Spleen (tissue), 13 donors: ENCODE measurements at places on chromosomes 12 and 14. TPM values are rescaled to one million over a fixed set of nuclear protein-coding genes. Genes with fewer than 3 reads are reported as not detected.
A peak's percentile ranks its signal among the peaks of the same experiment; 100 is the strongest.

SYT1 gene
- 2.4 TPM for total RNA-seq

DNA sequence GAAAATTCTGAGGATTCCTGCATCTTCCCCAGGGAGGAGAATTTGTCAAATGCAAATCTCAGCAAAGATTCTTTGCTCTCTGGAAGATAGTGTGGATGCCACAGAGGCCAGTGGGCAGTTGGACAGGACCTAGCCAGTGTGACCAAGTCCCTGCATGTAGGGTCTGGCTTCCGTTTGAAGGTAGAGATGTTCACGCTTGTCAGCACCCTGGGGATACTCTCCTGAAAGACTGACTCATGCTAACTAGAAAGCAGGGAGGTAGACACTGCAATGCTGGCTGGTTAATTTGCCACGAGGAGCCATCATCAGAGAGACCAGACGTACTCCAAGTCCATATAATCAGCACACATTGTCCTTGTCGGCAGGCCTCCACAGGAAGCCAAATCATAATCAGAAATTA is 130.1 kb downstream of the SAMD4A start:
- no peak overlapping the region for H3K4me3 ChIP-seq
- no peaks in the 10 kb centered on the region for H3K27me3 ChIP-seq
- no peak for DNase-seq
- no peaks in the 10 kb centered on the region for H3K36me3 ChIP-seq
- H3K4me1 ChIP-seq: peaks cover 15% of the 10 kb centered on the region

GRCh38 chr14:97802430-97803373 is 1005.5 kb downstream of the VRK1 start:
- DNase-seq: no peak
- H3K36me3 ChIP-seq: no peaks in the 10 kb centered on the region
- H3K27ac ChIP-seq: no peak overlapping the region
- H3K4me1 ChIP-seq: no peaks in the 10 kb centered on the region
- no peaks in the 10 kb centered on the region for H3K27me3 ChIP-seq
- no peak overlapping the region for H3K4me3 ChIP-seq

DNA sequence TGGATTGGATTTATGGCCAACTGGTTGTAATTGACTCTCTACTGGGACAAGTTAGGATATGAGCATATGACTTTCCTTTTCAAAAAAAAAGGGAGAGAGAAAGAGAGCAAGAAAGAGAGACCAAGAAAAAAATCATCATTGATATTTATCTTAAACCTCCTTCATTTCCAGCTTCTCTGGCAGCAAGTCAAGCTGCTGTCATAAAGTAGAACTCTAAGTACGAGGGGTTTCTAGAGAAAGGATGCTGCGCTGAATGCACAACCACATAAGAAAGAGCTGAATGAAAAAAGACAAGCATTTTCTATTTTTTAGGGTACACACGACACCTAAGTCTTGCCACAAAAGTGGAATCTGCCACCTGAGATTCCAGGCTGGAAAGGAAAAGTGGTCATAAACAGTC is 182.6 kb downstream of the SLC25A21 start:
- no peak overlapping the region for H3K4me3 ChIP-seq
- H3K36me3 ChIP-seq: no peaks in the 10 kb centered on the region
- H3K27me3 ChIP-seq: no peaks in the 10 kb centered on the region

DNA sequence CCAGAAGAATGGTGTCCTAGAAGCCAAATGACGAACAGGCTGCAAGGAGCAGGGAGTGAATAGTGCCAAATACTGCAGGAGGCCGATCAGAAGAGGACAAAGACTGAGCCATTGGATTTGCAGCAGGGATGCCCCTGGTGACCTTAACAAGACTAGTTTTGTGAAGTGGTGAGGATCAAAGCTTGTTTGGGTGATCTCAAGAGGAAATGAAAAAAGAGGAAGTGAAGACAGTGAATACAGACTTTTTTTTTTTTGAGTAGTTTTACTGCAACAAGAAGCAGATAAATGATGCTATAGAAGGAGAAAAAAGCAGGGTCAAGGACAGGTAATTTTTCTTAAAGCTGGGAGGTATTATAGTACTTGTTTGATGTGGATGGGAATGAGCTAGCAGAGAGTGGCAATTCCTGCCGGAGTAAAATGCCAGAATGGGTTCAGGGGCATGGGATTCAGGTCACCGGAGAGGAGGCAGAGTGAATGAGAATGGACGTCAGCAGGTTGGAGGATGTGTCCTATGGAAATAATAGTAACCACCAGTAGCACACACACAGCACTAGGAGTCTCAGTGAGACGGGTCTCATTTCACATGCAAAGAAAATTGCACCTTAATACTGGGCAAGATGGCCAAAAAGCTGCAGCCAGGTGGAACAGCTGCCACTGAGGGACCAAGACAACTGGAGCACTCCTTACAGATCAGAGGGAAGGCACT is 345.8 kb upstream of the CCDC196 start:
- H3K4me1 ChIP-seq: peaks cover 12% of the 10 kb centered on the region
- H3K27ac ChIP-seq: no peak overlapping the region
- H3K36me3 ChIP-seq: no peaks in the 10 kb centered on the region

DNA sequence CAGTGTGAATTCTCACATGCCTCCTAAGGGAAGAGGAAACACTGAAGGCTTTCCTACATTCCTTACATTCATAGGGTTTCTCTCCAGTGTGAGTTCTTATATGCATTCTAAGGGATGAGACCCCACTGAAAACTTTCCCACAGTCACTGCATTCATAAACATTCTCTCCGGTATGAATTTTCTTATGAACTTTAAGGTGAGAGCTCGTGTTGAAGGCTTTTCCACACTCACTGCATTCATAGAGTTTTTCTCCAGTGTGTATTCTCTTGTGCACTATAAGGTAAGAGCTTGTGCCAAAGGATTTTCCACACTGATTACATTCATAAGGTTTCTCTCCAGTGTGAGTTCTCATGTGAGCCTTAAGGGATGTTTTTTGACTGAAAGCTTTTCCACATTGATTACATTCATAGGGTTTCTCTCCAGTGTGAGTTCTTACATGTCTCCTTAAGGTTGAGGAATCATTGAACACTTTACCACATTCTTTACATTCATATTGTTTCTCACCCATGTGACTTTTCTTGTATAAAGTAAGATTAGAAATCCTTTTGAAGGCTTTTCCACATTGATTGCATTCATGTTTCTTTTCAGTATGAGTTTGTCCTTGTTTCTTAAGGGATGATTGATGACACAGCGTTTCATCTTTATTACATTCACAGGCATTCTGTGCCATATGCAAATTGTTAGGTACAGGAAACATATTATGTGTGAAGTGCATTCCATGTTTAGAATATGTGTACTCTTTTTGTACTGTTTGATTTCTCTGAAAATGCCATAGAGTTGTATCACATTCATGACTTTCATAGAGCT is 9.5 kb downstream of the ZNF891 start:
- no peak overlapping the region for H3K4me3 ChIP-seq
- no peak for DNase-seq
- no peak overlapping the region for H3K27ac ChIP-seq

DNA sequence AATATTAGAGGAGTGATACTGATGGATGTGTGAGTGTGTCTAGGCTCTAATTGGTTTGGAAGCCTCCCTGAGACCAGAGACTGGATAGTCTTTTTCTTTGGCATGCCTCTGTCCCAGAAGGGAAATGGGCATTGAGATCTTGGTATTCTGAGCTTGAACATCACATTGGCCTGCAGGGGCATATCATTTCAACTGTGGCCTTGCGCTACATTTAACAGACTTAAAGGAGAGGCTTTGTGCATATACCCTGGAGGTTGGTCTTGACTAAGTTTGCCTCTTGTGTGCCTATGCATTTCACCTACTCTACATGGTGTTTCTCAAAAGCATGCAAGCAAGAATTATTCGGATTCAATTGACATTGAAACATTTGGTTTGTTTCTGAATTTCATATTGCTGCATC is 185.4 kb downstream of the TMTC2 start:
- DNase-seq: no peak
- no peaks in the 10 kb centered on the region for H3K27me3 ChIP-seq
- H3K4me3 ChIP-seq: no peak overlapping the region
- H3K36me3 ChIP-seq: no peaks in the 10 kb centered on the region

DNA sequence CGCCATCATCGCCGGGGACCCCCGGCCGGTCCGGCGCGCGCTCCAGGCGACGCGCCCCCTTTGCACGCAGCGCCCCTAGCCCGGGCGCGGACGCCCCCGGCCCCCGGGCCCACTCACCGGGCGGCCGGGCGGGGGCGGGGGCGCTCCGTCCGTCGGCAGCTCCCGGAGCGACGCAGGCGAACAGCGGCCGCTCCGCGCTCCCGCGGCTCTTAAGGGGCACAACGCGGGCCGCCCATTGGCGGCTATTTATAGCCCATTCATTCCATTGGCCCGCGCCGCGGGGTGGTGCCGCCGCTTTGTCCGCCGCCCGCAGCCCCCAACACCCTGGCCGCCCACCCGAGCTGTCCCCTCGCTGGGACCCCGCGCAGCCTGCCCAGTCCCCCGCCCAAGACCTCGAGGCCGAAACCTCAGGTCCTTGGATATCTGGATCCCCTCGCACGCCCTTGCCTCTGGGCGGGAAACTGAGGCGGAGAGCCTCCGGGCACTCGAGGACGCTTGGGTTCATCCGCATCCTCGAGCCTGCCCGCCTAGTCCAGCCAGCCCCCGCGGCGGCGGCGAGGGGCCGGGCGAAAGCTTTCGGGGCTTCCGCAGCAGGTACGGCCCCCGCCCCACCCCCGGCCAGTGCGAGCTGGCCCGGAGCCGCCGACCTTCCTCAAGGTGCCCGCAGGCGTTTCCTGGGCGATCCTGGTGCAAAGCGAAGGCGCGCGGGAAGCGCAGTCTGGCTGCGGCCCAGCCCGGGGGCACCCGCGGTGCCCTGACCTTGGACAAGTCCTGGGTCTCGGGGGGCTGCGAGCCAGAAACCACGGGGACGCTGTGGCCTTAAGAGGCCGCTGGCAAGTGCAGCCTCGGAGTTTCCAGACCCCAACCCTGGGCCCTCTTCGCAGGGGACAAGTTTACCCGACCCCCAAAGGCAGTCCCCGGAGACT is at the start of gene CKB:
Gene CKB, minus strand, starts transcription at position 182 of the 926 bp plus-strand sequence. CDS start 337 bp downstream, outside the sequence.
- peaks cover 21% of the 10 kb centered on the region for H3K27me3 ChIP-seq
- DNase-seq: peak; percentile 75
- H3K4me1 ChIP-seq: peaks cover 35% of the 10 kb centered on the region
- no peaks in the 10 kb centered on the region for H3K36me3 ChIP-seq

- no peak overlapping the region for H3K4me3 ChIP-seq
- no peak for DNase-seq
- no peaks in the 10 kb centered on the region for H3K36me3 ChIP-seq
- H3K4me1 ChIP-seq: peaks cover 9% of the 10 kb centered on the region
These were observed 21.0 kb downstream of the FGD4 start for GRCh38 chr12:32420356-32420755.

GRCh38 chr14:50082784-50083466 is 33.4 kb downstream of the VCPKMT start:
- H3K27ac ChIP-seq: peak overlapping the region; percentile 93
- peak; percentile 91 for DNase-seq
- no peaks in the 10 kb centered on the region for H3K27me3 ChIP-seq
- H3K4me1 ChIP-seq: peaks cover 64% of the 10 kb centered on the region
- H3K4me3 ChIP-seq: no peak overlapping the region
- no peaks in the 10 kb centered on the region for H3K36me3 ChIP-seq

- no peaks in the 10 kb centered on the region for H3K36me3 ChIP-seq
- no peak overlapping the region for H3K27ac ChIP-seq
- no peaks in the 10 kb centered on the region for H3K27me3 ChIP-seq
- DNase-seq: no peak
- no peaks in the 10 kb centered on the region for H3K4me1 ChIP-seq
- no peak overlapping the region for H3K4me3 ChIP-seq
These were observed 204.2 kb upstream of the CDKN3 start for GRCh38 chr14:54192610-54193009.

DNA sequence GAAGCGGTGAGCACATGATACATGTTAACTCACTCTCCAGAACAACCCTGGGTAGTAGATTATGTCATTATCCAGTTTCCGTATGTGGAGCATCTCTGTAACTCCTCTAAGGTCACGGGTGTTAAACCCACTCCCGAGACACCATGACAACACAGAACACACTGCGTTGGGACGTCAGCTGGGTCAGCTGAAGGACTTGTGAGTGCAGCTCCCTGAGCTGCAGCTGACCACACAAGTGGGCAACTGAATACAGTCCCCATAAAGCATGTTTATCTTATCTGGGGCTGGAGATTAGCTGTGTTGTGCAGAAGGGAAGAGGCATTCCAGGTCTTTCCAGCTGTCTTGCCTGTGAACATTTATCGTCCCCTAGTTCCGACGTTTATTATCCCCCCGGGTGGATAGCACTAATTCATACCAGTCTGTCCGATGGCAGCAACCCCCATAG is 211.5 kb downstream of the CHST11 start:
- H3K36me3 ChIP-seq: no peaks in the 10 kb centered on the region
- no peaks in the 10 kb centered on the region for H3K27me3 ChIP-seq
- H3K27ac ChIP-seq: no peak overlapping the region
- DNase-seq: no peak

DNA sequence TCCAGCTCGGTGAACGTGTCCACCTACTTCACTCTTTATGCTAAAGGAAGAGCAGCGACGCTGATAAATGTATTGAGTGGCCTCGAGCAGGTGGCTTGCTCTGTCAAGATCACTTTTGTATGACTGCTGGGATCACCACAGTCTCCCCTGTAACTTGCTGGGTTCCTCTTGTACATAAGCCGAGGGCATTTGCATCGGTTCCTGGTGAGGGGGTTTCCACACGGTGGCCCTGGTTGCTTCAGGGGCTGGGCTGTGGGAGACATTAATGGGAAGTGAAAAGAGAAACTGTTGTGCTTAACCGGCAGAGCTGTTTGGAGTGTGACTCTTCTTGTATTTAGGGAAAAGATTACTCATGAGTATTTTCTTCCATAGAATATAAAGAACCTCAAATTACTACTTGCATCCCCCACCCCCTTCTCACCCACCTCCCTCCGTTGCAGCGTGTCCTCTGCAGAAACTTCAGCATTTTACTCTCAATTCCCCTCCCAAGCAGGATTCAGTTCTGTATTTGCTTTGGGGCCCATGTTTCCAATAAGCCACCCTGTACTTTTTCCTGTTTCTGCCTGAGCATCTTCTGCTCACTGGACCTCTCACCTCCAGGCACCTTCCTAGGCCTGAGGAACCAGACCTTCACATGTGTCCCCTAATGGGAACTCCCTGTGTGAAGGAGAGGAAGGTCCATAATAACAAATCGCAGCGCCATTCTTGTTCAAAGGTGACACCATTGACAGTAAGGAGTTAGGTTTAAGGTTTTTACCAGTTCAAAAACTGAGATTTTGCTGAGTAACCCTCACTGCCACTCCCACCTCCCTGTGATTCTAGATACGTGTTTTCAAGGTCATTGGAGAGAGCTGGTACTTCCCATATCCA is 187.0 kb downstream of the ETV6 start:
- peaks cover 95% of the 10 kb centered on the region for H3K4me1 ChIP-seq
- no peaks in the 10 kb centered on the region for H3K27me3 ChIP-seq
- H3K36me3 ChIP-seq: peaks cover 6% of the 10 kb centered on the region

DNA sequence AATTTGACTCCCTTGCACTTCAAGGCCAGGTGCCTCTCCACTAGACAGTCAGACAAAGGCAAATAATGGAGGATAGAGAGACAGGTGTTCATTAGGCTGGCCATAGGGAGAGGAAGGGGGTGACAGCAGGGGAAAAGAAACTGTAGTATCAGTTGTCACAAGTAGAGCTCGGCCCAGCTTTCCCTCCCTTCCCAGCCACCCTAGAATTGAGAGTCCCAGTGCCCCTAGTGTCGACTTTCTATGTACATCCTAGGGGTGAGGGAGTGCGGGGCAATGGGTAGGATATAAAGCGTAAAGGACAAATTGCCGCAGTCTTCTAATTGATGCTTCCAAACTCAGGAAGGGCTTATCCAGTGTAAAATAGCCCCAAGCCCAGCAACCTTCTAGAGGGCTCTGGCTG is 39.0 kb downstream of the BAZ2A start:
- no peak overlapping the region for H3K4me3 ChIP-seq
- H3K4me1 ChIP-seq: peaks cover 6% of the 10 kb centered on the region
- H3K27ac ChIP-seq: no peak overlapping the region
- peaks cover 56% of the 10 kb centered on the region for H3K36me3 ChIP-seq
- DNase-seq: no peak

- no peak for DNase-seq
- no peak overlapping the region for H3K27ac ChIP-seq
- H3K27me3 ChIP-seq: no peaks in the 10 kb centered on the region
- H3K4me3 ChIP-seq: no peak overlapping the region
- H3K36me3 ChIP-seq: no peaks in the 10 kb centered on the region
These were observed 6.0 kb upstream of the YARS2 start for GRCh38 chr12:32761716-32762115.
